NCI-H345 (cell line): ENCODE measurements at places on chromosomes 4 and X.

DNA sequence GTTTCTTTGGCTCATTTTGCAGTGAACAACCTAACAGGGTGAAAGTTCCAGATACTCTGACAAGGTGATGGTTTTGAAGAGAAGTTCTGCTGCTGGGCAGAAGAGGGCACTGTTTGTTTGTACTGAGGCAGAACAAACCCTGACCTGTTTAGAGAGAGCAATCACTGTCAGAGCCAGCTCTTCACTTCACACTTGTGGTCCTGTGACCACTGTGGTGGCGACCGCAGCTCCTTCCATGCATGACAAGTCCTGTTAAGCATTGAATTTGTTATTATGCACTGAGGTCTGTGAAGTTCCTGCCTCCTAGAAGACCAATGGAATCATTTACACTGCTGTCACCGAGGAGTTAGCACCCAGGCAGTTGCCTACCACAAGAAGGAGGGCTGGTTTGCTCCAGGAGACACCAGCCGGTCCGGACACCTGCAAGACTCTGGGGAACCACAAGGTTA, 86.6 kb downstream of the ZNF330 start:
- peak; percentile 24 for DNase-seq

GRCh38 chr4:70426789-70427188, 29.0 kb downstream of the OPRPN start:
- no peak for DNase-seq

DNA sequence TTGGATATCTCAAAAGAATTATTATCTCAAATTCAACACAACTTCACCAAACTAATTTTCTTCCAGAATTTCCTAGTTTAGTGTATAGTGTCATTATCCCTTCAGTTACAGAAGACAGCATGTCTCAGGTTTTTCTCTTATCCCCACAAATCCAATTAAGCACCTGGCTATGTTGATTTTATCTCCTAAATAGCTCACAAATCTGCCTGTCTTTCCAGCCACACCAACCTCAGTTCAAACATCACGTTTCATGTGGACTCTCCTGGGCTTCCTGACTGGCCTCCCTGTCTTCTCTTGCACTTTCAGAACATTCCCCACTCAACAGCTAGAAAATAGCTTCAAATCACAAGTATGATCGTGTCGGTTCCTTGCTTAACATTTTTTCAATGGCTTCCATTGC, 14.8 kb downstream of the STK32B start:
- DNase-seq, result no peak

DNA sequence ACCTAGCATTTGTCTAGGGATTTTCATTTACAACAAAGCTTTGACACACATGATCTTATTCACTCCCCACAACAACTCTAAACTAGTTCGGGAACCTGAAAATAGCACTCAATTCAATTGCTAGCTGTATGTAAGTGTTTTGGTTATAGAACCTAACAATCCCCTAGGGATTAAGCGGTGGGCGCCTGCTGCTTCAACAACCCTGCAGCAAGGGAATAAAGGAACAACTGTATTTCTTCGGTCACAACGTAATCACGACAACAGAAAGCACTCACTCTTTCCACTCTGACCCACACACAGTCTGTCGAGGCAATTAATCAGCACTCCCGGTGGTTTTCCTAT, 674 bp upstream of the DIAPH2 start:
- no peak for DNase-seq

GRCh38 chr4:26028133-26028792, 114.2 kb downstream of the SMIM20 start:
- no peak for DNase-seq

DNA sequence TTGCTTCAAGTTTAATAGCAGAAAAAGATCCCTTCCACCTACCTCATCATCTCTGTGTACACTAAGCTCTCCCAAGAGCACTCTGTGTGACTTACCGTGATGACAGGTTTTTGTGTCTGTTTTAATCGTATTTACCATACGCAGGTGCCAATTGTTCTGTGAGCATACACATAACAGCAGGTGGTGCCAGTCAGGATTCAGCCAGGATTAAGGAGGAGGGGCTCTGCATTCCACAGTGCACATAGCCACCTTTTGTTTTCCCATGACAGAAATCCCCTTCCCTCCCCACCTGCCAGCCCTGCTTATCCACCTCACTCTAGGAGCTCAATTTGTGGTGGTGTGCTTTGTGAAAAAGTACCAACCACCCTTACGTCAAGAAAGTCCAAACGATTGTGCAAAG, 14.8 kb downstream of the ANK2 start:
- DNase-seq, result peak; percentile 95

DNA sequence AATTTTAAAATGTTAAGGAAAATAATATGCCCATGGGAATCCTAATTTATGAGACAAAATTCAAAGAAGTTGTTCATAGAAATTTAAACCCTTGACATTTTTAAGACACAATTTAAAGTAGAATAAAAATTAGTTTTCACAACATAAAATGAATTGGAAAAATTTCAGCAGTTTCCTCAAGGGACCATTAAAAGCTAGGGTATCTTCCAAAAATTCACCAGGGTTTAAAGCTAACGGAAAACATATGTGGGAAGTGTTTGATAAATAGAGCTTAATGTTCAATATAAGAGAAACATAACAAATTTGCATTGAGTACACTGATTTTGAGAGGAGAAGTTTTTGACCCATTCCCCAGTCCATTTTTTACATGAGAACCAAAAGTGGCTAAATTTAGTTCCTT, 228.9 kb upstream of the TTC29 start:
- no peak for DNase-seq
